ENCODE measurements at places on chromosomes 11 and 22.

DNA sequence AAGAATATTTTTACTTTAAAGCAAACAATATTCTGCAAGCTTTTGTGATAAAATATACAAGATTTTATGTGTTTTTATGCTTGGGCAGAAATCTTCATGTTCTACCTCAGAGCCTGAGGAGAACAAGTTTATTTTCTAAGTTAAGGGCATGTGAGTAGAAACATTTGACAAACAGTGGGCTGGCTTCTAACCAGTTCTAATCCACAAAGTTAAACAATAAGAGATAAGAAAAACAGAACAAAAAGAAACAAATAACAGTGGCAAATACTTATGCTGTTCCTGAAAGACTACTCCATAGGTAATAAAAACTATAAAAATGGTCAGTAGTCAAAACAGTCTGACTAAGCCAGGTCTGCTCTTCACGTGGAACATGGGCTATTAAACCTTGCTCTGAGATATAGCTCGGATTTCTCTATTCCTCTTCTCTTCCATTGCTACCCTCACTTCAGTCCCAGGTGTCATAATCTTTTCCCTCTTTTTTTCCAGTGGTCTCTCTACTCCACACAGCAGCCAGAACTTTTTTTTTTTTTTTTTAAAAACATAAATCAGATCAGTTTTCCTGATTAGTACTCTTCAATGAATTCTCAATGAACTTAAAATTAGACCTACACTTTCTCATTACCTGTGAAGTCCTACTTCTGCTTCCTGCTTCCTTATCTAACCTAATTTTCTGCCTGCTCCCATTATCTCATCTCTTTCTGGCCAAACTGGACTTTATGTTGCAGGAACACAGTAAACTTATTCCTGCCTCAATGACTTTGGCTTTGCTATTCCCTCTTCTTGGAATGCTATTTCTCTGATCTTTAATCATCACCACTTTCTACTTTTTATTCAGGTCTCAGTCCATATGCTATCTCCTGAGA lies 671.1 kb upstream of the CCDC90B start:
- no peak for DNase-seq

GRCh38 chr11:122715548-122716440 lies 60.3 kb downstream of the UBASH3B start:
- no peak for DNase-seq

GRCh38 chr22:27602390-27602789 lies 199.2 kb downstream of the MN1 start:
- DNase-seq = peak; percentile 12

DNA sequence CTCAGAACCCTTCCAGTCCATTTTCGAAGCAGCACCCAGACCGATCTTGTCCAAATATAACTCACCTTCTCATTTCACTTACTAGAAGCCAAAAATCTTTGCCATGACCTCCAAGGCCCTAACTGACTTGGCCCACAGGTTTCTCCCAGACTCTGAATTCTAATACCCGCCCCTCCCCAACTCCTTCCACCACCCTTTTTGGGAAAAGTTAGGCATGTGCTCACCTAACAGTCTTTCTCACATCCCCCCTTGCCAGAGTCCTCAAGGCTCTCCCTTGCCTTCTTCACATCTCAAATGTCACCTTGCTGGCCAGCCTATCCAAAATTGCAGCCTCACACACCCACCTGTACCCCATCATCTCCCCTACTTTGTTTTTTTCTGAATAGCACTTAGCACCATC lies 369.3 kb downstream of the NXPE2 start:
- DNase-seq = no peak
